NCI-H1417 treated with DMSO at 0.1 percent for 48 hours (cell line): ENCODE measurements at places on chromosomes 4 and X.

DNA sequence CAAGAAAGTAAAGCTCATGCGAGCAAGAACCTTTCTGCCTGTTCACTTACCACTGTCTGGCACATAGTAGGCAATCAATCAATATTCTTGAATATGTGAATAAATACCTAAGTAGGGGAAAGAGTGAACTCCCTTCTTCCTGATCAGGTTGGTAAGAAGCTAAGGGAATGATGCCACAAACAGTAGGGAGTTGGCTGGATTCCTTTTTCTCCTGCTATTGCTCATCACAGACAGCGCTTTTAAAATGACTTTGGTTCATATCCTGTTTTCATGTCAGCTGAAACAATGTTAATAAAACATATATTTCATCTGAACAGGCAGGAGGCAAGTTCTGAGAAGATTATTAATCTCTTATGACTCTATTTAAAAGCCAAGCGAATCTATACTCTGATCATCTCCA is 99.2 kb downstream of the NSUN7 start:
- no peak for DNase-seq

DNA sequence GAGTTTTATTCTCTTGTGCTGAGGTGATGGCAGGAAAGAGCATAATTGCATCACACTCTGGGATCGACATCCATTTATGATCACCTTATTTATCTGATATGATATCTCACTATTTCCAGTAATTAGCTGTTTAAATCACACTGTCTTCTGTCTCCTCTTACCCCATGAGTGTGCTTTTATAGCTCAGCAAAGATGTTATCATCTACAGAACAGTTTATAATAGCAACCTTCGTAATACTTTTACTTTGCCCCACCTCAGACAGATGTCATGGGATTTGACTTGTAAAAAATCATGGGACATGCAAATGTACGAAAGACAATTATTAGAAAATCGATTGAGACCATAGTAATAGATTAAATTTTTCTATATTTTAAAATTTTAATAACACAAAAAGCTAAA is 1122.3 kb upstream of the PCDH10 start:
- no peak for DNase-seq

- DNase-seq, result no peak
Observed at GRCh38 chr4:88022289-88022688, 14.9 kb downstream of the PKD2 start.

DNA sequence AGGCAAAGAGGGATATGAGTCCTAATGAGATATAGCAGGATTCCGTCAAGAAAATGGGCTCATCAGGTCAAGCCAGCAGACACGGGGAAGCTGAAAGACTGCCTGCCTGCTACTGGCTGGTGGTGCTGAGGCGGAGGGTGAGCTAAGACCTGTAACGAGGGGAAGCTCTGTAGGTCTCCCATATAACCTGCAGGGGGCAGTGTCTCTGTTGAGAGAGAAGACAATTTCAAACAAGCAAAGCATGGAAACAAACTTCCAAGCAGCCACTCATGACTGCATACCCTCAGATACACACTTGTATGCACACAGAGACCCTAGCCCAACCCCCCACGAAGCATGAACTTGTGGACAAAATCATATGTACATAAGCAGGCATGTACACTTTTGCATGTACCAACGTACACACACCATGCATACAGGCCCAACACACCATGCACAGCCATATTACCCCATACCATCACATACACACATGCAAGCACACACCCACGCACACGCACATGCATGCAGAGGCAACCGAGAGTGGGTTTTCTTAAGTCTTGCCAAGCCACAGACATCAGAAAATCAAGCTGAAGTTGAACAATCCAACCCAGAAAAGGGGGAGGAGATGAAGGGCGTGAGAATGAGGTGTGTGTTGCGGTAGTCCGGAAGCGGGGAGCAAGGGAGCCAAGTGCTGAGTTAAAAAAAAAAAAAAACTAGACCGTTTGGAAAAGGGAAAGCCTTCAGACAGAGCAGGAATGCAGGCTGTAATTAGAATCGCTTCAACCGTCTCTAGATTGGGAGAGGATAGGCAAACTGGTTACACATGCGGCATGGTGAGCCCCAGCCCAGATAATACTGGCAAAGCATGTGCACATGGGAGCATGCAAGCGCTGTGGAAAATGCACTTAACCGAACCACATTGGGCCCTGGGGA is 71.0 kb downstream of the PJA1 start:
- no peak for DNase-seq

DNA sequence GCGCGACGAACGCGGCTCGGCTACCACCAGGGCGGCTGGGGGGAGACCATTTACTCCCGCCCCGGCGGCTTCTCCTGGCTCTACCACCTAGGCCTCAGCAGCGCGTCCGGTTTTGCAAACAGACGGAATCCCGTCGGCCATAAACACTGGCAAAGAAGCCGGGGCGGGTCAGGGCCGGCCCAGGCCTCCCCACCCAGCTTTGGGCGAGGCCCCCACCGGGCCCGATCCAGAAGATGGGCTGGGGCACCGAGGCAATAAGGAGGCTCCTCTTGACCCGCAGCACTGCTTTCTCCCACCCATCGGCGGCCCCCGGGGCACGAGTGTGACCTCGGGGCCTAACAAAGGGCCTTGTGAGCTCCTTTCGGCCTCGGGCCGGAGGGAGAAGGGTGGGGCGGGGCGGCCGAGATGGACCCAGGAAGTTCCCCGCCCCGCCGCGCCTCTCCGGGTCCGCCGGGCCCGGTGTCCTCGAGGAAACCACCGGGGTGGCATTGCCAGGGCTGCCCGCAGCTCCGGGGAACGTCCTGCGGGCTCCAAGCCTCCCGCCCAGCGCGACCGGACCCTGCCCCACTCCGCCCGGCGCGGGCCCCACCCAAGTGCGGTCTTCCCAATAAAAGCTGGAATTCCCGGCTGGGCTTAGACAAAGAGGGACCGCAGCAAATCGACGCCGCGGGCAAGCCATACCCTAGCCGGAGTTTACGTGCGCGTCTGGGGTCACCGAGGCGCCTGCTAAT is 5.9 kb downstream of the BCOR start:
- no peak for DNase-seq

DNA sequence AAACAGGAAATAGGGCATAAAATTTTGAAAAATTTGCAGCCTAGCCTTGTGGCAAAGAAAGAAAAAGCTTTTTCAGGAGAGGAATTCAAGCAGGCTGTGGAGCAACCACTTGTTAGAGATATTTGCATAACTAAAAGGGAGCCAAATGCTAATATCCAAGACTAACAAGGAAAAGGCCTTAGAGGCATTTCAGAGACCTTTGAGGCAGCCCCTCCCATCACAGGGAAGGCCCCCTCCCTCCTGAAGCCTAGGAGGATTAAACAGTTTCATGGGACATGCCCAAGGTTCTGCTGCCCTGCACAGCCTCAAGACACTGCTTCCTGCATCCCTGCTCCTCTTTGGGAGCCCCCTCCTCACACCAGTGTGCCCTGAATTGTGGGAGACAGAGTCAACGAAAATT is 275.4 kb upstream of the SFRP2 start:
- no peak for DNase-seq

DNA sequence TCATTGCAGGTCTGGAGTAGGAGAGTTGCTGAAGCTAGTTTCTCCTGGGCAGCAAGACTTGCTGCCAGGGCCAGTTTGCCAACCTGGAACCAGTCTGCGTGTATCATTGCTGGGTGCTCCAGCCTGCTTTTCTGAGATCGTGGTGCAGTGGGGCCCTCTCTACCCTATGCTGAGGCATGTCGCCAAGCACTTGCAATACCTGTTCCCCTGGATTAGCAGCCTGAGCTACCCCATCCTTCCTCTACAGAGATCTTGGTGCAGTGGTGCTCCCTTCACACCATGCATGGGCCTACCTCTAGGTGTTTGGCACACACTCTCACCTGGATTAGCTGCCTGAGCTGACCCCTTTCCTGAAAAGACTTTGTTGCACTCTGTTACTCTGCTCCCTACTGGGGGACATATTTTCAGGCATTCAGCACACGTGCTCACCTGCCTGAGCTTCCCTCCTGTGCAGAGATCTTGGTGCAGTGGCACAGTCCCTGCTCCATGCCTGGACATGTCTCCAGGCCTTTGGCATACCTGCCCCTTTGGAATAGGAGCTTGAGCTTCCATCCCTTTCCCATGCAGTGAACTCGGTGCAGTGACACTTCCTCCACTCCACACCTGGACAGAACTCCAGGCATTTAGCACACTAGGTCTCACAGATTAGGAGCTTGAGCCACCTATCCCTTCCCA is 133.7 kb upstream of the CXCL13 start:
- no peak for DNase-seq

- DNase-seq, result no peak
Observed at GRCh38 chrX:20538974-20539373, 272.3 kb upstream of the RPS6KA3 start.
